Hematopoietic multipotent progenitor cell treated with erythropoietin and hydrocortisone succinate and interleukin-3 and kit ligand, for 15 days (in vitro differentiated cells): ENCODE measurements at places on chromosomes 11 and 22.

DNA sequence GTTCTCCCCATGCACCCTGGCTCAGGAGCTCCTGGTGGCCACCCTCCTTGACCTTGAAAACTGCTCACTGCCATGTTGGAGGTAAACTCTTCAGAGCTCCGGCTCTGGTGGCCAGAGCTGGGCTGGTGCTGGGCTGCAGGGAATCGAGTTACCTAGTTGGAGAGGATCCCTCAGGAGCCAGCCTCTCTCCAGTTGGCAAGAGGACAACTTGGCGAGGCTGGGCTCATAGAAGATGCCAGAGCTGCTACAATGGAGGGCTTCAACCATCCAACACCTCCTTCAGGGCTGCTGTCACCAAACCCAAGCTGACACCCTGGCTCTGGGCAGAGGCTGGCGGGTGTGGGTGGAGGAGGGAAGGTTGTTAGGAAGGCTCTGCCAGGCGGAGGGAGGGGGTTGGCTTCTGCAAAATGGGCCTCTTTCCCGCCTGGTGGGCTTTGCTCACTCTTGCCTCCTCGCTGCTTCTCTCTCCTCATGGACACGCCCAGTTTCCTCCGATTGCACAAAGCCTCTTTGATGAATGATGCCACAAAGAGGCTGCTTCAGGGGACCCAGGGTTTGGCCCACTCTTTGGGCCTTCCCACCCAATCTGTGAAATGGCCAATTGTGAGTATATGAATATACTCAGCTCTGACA, 53.1 kb downstream of the THAP12 start:
- no peak for DNase-seq

DNA sequence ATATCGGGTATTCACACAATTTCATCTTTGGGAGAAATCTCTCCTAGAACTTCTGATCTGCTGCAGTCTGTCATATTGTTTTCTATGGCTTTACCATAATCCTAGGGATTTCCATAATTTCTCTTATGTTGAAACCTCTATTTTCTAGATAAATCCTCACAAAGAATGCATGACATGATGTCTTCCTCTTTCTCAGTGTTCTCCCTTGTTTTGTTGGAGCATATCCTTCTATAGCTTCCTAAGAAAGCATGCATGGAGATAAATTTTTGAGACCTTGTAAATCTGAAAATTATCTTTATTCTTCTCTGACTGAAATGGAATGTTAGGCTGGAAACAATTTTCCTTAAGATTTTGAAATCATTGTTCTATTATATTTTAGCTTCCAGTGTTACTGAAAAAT, 115.5 kb downstream of the WNT11 start:
- no peak for DNase-seq

DNA sequence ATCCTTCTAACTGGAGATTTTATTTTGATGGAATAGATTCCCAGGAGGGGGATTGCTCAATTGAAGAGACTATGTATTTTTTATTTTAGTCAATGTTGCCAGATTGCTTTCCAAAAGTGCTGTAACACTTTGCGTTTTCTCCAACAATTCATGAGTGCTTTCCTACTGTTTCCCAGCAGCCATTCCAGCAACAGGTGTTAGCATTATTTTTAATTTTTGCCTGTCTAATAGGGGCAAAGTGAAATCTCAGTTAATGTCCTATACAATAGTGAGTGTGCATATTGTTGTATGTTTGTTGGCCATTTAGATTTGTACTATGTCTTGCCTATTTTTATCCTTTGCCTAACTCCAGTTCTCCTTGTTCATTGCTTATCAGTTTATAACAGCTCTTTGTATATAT, 12.1 kb upstream of the CACNG2 start:
- no peak for DNase-seq

DNA sequence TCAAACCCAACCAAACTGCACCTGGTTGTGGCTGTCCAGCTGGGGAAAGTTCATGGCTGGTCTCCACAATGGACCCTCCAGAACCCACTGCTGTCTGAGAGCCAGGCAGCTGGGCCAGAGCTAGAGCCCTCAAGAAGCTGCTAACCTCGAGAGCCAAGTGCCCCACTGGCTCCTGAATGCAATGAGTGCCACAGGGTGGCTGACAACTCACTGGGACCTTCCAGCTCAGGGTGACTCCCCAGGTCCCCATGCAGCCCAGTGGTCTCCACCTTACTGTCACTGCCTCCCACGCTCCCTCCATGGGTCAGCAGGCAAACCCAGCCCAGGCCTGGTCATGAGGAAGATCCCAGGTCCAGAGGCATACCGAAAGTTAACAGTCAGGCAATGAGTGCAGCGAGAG, 8.0 kb upstream of the CHST1 start:
- no peak for DNase-seq

DNA sequence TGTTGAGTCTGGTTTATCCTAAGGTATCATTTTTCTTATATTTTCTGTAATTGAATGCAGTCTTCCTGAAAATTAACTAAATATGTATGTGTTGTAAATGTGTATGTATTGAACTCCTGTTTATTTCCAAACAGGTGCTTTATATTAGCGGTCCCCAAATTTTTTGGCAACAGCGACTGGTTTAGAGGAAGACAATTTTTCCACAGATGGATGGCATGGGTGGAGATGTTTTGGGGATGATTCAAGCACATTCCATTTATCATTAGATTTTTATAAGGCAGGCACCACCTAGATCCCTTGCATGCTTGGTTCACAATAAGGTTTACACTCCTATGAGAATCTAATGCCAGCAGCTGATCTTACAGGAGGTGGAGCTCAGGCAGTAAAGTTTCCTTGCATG, 210.5 kb upstream of the ANO3 start:
- DNase-seq = no peak

- no peak for DNase-seq
Observed at GRCh38 chr11:103944251-103944940, 92.0 kb upstream of the DDI1 start.
